ENCODE measurements at places on chromosomes 5 and 9.

DNA sequence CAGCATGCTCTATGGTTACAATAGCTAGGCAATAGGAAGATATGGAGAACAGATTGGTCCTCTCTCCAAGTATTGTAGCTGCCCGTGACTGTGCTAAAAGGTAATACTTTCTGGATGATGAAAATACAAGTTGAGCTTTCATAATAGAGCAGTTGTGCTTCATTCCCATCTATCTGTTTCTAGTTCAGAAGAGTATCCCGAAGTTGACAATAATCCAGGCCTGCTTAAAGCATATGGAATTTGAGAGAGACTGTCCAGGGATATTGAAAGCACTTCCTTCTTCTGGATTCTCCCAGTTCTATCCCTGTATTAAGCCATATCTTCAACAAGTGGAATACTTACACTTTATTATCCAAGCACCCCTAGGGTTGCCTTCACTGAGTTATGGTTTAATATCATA, 350.4 kb downstream of the EFNA5 start:
- no peak for DNase-seq

- no peak for DNase-seq
Observed at GRCh38 chr9:99778836-99779235, 42.8 kb upstream of the NR4A3 start.

GRCh38 chr9:127267793-127268525, 3.4 kb downstream of the GARNL3 start:
- no peak for DNase-seq

- no peak for DNase-seq
Observed at GRCh38 chr5:123671711-123672456, 159.9 kb downstream of the CSNK1G3 start.

GRCh38 chr5:179264783-179265513, 80.3 kb downstream of the ADAMTS2 start:
- DNase-seq: peak; percentile 4

- DNase-seq: peak; percentile 81
Observed at GRCh38 chr9:137046088-137046787, at the start of gene NPDC1. Gene NPDC1 (minus strand): TSS chr9:137046177. CDS start chr9:137045989, 188 bp downstream.

DNA sequence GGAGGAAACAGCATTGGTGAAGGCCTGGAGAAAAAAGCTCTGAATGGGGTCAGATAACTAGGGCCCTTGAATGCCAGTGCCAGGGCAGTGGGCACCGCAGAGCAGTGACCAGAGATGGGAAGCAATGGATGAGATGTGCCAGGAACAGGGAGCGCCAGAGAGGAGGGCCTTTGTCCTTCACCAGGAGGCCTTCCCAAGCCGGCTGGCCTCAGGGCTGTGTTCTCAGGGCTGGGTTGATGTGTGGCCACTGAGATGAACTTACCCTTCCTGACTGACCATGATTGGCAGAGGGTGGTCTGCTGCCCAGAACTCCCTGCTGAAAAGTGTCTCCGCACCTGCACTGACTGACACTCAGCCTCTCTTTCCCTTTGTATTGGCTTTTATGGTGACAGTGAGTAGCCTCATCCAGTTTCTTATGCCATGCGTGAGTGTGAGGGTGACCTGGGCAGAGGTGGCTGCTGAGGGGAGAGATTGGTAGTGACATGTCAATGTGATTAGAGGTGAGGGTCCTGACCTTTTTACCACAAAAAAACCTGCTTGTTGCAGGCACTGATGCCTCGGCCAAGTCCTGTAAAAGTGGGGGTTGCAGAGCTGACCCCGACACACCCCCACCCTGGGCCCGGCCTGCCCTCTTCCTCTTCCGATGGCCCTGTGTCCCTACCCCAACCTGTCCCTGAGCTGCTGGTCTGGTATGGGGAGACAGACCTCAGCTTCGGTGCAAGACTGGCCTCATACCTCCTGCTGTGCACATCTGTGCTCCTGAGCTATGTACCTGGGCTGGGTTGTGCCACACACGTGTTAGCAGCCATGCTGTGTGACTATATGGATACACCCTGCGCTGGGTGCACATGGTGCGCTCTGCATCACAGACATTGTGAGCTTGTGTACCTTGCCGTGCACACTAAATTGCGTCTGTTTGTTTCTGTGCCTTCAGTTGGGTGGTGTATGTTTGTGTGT, 57.1 kb upstream of the PSD2 start:
- DNase-seq: no peak

DNA sequence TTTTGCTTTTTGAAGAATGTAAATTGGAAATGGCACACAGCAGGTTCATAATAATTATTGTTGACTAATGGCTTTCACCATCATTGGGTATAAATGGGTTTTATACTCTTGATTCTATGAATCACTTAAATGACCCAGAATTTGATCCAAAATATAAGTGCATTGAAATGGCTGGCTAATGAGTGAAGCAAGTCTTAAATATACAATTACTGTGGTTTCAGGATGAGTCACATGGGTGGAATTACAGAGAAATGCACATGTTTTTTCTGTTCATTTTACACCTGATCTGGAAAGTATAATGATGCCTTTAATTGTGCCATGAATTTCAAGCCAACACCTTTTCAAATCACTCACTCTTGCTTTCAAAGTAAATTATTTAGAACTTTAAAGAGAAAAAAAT, 380.8 kb upstream of the CD180 start:
- DNase-seq: no peak

- no peak for DNase-seq
Observed at GRCh38 chr9:124828489-124829333, 24.5 kb upstream of the WDR38 start.

DNA sequence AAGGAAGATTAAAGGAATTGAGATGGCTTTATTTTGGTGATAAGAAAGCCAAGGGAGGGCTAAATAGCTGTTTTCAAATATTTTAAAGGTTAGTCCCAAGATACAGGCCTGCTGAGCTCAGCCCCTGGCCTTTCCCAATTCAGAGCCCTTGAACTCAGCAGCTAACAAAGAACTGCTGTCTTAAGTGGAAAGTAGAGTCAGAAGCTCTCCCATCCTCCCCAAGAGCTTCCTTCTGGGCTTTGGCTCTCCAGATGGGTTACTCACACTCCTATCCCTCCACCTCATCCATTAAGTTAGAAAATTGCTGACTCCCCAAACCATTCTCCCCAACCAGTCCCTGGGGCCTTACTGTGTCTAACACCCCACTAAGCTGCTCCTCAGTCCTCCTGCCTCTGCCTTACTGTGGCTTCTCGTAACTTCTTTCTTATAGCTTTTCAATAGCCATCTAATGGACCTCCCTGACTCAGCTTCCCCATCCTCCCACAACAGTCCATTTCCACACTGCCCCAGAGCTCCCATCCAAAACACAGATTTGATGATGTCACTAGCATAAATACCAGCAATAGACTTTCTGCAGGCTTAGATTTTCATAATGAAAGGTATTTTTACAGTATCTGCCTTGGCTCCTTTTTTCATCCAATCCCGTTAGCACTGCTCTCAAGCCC, 239.1 kb downstream of the ENC1 start:
- DNase-seq: no peak

- no peak for DNase-seq
Observed at GRCh38 chr9:120388003-120388855, 191.7 kb downstream of the CDK5RAP2 start.
